ENCODE measurements at places on chromosomes 4 and X.

DNA sequence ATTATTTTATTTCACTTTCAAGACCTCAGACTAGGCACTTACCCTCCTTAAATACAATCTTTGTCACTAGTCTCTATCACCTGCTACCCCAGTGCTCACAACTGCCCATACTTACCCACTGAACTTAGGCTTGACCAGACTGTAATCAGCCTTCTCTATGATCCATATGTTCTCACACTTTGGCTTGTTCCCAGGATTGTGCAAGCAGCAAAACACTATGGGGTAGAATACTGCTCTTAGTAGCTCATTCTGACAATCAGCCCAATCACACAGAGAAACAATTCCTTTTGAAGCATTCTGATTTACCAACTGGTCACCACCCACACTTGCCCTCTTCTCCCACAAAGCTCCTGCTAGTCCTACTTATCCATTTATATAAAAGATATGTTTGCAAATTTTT is 878.3 kb downstream of the FSTL5 start:
- DNase-seq: no peak

DNA sequence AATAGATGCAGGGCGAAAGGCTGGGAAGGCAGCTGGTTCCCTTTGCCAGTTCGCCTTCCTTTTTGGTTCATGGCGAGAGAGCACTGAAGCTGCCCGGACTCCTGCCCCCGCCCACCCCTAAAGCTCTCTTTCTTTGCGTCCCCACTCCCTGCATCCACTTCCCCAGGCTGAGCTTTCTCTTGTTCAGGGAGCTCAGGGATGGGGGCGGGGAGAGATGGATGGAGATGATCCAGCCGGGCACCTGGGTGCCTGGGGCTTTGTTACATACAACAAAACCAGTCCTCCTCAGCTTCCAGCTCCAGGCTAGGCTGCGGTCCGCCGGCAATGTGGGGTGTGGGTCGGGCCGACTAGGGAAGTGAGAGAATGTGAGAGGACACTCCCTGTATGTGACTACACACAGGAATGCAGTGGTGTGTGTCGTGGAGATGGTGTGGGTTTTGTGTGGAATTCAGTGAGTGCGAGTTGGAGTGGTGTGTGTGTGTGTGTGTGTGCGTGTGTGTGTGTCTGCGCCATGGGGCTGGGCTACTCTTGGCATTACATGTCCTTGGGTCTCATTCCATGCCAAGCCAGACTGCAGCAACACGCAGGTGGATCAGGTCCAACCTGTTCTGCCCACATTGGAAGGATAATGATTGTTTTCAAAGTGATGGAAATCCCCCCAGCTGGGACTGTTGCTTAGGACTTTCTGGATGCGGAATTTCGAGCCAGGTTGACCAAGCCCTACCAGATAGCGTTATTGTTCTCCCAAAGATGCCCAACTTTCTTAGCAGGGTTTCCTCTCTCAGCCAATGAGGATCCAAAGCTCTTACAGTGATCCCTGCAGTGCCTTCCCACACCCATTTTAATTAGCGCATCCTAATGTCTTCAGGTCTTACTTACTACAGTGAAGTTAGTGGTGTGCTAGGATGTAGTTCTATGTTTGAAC is 149.4 kb upstream of the CHRDL1 start:
- no peak for DNase-seq

- DNase-seq: peak; percentile 79
Measured at GRCh38 chr4:108113229-108113628, 55.5 kb downstream of the LEF1 start.

DNA sequence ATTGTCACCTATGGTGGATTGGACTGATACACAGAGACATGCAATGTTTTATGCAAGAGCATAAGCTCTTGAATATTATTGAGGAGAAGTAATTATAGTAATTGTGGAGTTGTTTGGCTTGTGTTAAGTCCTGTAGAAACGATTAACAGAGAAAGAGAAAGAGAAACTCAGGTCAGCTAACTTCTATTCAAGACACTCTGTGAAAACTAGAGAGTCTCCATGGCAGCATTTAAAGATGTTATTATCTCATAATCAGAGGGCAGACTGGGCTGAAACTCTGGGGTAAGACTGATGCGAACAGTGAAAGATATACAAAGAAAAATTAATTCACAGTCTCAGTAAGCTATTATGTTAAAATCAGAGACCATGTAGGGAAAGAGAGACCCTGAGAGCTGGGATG is 625.7 kb downstream of the FAT4 start:
- no peak for DNase-seq

Measured in CD4-positive, alpha-beta T cell treated with Interleukin-6 for 4 hours (primary cell).